ENCODE measurements at places on chromosomes 5 and 9.

DNA sequence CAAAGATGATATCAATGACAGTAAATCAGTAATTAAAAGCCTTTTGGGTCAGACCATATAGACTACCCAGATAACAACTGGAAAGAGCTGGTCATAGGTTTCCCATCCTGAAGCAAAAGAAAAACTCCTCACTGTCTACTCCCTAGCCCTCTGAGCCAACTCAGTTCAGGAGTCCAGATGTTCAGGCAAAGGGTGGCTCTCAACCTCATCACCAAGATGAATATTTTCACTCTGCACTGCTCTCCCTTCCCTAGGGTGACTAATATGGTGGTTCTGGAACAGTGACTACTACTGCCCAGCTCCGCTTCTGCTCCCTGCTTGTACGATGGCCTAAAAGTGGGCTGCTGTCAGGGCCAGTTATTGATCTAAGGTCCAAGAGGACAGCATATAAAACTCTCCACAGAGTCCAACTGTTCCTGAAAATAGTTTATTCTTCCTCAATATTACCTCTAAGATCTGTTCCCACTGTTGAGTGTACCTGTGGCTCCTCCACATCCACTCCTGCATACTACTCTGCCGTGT is 263.4 kb upstream of the SLC30A5 start:
- H3K27ac ChIP-seq: no peak overlapping the region
- no peak overlapping the region for H3K4me3 ChIP-seq
- no peaks in the 10 kb centered on the region for H3K4me1 ChIP-seq
- H3K36me3 ChIP-seq: no peaks in the 10 kb centered on the region

- no peak for DNase-seq
- no peaks in the 10 kb centered on the region for H3K36me3 ChIP-seq
- H3K27me3 ChIP-seq: no peaks in the 10 kb centered on the region
- no peaks in the 10 kb centered on the region for H3K4me1 ChIP-seq
- no peak overlapping the region for H3K4me3 ChIP-seq
Observed at GRCh38 chr5:67120032-67120431, 76.6 kb downstream of the CD180 start.

DNA sequence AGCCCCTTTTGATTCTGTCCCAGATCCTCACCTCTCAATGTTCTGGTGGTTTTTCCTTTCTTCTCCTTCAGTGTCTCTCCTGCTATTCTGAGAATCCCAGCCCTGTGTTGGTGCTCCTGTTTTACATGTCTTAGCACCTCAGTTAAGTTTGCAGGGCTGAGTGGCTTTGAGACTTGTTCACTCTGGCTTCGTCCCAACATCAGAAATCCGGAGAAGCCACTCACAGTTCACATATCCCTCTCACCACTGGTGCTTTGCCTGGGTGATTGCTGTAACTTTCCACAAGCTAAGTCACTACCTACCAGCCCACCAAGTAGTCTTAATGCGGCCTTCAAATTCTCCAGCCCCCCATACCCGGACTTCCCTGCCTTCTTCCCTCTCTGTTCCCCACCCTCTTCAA is 40.2 kb downstream of the CYFIP2 start:
- no peaks in the 10 kb centered on the region for H3K36me3 ChIP-seq
- H3K4me1 ChIP-seq: no peaks in the 10 kb centered on the region
- H3K27me3 ChIP-seq: no peaks in the 10 kb centered on the region
- DNase-seq: no peak

DNA sequence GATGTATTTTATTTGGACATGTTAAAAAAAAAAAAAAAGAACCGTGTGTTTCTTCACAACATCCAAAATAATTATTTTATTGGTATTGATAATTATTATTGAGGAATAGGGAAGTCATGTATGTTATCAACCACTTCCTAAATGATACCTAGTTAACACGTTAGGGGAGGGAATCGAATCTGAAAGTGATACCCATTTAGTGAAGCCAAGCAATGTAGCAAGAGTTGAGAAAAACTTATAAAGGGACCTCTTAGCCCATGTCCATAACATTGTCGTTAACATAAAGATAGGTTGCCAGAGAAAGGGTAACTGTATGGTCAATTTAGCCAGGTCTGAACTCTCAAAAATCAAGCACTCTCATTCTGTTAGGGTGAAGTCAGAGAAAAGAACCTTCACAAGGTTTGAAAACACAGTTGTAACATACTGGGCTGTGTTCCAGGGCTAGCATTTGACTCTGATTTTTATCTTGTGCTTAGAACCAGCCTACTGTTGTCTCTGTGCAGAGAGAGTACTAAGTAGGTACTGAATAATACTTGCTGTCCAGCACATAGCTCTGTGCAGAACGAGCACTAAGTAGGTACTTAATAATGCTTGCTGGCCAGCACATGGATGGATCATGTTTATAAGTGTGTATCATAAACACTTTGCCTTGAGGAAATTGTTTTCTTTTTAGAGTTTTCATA is 60.4 kb downstream of the GHR start:
- no peak overlapping the region for H3K4me3 ChIP-seq
- no peak overlapping the region for H3K27ac ChIP-seq

- no peaks in the 10 kb centered on the region for H3K4me1 ChIP-seq
- no peak overlapping the region for H3K27ac ChIP-seq
- H3K27me3 ChIP-seq: 0 out of 2 replicates have a peak, but pooled peaks cover under 1% of the 10 kb centered on the region
- no peak overlapping the region for H3K4me3 ChIP-seq
- DNase-seq: peak; percentile 5
- H3K36me3 ChIP-seq: no peaks in the 10 kb centered on the region
Observed at GRCh38 chr5:144332265-144332664, 161.6 kb downstream of the KCTD16 start.

DNA sequence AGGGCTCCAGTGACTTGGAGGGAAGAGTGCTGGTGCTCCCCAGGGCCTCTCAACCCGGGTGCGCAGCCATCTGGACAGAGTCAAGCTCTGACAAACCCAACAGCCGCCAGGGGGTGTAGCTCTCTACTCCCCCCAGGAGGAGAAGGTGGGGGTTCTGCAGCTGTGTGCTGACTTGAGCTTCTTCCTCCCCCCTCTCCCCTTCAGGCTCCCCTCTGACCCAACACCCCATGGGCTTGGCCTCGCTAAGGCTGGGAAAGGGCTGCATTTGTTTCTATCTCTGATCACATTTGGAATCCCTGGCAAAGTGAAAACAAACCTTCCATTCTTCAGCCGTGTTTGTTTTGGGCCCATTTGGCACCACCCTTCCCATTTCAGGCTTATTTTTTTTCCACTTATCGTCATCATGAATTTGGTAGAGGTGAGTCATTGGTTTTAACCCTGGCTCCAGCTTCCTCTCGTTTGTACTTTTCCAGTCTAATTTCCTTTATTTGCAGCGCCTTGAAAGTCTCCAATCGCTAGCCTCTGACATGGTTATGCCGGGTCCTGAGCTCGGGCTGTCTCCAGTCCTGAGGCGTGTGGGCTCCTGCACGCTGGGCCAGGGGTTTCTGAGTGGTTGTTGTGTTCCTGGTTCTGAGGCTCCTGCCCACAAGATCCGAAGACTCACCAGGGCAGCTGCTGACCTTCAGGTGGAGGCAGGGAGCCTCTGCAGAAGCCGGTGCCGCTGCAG is 36.1 kb downstream of the DAP start:
- no peaks in the 10 kb centered on the region for H3K27me3 ChIP-seq
- H3K4me3 ChIP-seq: peak overlapping the region; percentile 24
- H3K27ac ChIP-seq: peak overlapping the region; percentile 95
- peak; percentile 100 for DNase-seq

GRCh38 chr9:108467653-108468324 is 388.0 kb downstream of the ACTL7B start:
- H3K4me3 ChIP-seq: no peak overlapping the region
- H3K4me1 ChIP-seq: peaks cover 35% of the 10 kb centered on the region
- DNase-seq: peak; percentile 67
- no peaks in the 10 kb centered on the region for H3K36me3 ChIP-seq
- H3K27ac ChIP-seq: peak overlapping the region; percentile 85
- H3K27me3 ChIP-seq: no peaks in the 10 kb centered on the region

- no peak overlapping the region for H3K27ac ChIP-seq
- H3K27me3 ChIP-seq: no peaks in the 10 kb centered on the region
- no peak for DNase-seq
Observed at GRCh38 chr9:127549751-127550150, 62.3 kb upstream of the STXBP1 start.

DNA sequence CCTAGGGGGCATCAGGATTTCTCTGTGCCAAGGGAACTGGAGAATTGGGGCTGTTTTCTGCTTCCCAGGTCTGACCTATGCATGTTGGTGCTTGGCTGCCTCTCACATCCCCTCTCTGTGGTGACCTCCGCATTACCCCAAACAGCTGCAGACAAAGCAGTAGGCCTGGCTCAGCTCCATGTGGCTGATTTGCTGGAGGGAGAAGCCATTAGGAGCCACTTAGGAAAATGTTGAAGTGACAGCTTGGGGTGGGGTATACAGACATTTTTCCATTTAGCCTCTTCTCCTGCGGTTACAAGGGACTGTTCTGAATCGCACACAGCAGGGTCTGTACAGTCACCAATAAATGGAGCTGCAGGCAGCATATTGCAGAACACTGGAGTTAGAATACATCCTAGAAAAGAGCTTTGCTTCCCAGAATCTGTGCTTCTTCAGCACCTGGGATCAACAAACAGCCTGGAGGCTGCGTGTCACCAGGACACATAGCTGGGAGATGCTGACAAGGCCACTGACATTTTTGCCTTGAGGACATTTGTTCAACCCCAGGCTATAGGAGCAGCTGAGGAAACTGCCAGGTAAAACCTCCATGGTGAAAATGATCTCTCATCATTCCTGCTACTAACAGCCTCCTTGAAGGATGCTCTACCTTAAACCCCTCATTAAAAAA is 335.3 kb downstream of the DIRAS2 start:
- DNase-seq: no peak
- H3K27me3 ChIP-seq: peaks cover 7% of the 10 kb centered on the region
- H3K4me1 ChIP-seq: no peaks in the 10 kb centered on the region
- no peaks in the 10 kb centered on the region for H3K36me3 ChIP-seq
- H3K4me3 ChIP-seq: no peak overlapping the region

DNA sequence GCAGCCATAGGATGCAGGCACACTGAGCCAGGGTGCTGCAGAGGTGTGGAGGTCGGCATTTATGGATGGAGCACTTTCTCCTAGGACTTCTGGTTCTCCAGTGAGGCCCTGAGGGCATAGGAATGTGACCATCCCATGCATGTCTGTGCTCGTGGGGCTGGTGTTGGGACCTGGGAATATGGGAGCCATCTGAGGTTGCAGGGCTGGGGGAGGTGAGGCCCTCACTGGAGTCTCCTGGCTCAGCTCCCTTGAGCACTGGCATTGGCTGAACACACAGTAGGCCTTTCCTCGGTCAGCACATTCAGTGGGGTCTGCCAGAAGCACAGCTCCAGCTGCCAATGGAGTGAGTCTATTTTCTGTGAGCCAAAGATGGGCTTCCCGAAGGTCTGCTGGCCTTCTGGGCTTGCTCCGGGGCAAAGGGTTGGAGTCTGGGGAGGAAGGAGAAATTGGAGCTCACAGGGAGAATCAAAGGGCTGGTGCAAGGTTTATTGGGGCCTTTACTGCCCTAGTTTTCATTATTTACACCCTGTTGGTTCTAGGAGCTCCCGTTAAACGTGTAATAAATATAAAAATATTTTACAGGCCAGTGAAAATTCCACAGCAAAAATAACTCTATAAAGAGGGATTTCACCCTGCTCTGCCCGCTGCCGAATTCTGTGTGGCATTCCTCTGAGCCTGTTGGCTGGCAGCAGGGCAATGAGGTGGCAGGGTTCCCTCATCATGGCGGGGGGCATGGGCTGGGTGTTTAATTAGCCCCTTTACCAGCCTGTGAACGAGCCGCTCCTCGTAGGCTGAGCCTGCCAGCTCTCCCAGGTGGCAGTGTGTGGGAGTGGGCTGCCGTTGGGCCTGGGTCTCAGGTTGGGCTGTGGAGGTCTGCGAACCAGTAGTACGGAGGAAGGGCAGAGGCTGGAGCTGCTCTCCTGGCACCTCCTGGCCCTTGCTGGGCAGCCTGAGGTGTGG is 31.6 kb upstream of the PITX1 start:
- H3K27me3 ChIP-seq: no peaks in the 10 kb centered on the region
- DNase-seq: no peak
- no peak overlapping the region for H3K4me3 ChIP-seq
- H3K4me1 ChIP-seq: no peaks in the 10 kb centered on the region
- no peak overlapping the region for H3K27ac ChIP-seq

DNA sequence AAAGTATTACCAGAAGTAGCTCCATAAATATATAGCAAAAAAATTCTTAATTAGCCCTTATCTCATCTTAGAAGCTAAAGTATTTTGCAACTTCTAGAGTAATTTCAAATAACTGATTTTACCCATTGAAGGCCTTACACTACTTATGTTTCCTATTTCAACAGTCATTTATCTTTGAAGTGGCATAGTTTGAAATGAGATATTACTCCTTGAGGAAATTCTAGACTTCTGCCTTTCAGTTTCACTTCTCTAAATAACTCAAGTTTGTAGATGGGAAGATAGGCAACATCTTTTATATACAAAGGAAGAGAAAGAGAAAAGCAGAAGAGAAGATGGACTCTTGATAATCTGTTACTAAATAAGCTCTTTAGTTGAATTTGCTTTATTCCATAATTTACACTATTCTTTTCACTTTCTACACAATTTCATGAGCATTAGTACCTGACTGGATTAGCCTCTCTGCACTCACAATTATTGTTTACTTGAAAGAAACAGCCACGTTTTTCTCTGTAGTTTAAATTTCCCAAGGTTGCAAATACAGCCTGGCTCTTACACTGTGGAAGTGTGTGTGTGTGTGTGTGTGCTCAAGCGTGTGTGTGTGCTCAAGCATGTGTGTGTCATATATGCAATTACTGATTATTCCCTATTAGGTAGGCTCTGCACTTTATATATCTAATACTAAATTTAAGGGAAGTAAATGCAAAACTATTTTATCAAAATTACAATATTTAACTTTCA is 60.6 kb upstream of the EMB start:
- H3K36me3 ChIP-seq: no peaks in the 10 kb centered on the region
- H3K4me3 ChIP-seq: no peak overlapping the region
- DNase-seq: no peak
- no peaks in the 10 kb centered on the region for H3K4me1 ChIP-seq
- no peak overlapping the region for H3K27ac ChIP-seq
- H3K27me3 ChIP-seq: no peaks in the 10 kb centered on the region

DNA sequence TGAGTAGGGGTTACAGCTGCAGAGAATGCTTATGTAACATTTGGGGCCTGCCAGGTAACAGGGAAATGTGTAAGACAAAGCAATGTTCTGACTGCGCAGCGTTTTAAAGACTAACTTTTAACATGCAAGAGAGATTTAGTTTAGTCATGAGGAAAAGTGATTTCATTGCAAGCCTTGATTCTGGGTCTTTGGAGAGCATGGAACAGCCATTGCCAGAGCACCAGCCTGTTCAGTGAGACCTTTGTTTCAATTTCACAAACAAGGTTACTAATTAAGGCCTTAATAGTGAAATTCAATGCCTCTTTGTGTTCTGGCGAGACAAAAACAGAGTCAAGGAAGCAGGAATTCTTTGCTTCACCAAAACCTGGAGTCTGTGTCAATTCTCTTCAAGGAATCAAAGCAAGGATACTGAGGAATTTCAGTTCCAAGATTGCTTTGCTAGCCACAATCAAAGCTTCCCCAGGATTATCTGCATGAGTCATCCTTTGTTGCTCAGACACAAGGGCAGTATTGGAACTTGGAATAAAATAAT is 14.4 kb downstream of the CKMT2 start:
- H3K36me3 ChIP-seq: no peaks in the 10 kb centered on the region
- H3K27me3 ChIP-seq: no peaks in the 10 kb centered on the region
- H3K4me3 ChIP-seq: no peak overlapping the region
- H3K4me1 ChIP-seq: peaks cover 17% of the 10 kb centered on the region
- DNase-seq: peak; percentile 14
